ENCODE measurements at places on chromosomes 1 and 21.

DNA sequence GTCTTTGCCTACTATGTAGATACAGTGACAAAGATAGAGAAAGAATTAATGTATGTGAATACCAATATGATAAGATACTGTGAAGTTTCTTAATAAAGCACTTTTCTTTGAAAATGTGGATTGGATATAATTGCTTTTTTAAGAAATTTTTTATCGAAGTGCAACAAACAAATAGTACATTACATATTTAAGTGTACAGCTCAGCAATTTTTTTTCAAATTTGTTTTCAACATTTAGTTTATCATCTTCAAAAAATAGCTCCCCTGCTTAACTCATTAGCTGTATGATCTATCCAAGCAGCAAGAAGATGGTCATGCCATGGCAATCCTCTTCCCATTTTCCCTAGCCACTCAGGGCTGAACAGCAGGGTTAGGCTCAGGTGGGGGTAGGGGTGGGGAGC lies 40.5 kb downstream of the NEK7 start:
- no peak for DNase-seq

- no peak for DNase-seq
Observed at GRCh38 chr1:91653183-91653582, 152.5 kb downstream of the CDC7 start.

GRCh38 chr1:35932941-35933340 lies 2.0 kb downstream of the AGO3 start:
- no peak for DNase-seq

DNA sequence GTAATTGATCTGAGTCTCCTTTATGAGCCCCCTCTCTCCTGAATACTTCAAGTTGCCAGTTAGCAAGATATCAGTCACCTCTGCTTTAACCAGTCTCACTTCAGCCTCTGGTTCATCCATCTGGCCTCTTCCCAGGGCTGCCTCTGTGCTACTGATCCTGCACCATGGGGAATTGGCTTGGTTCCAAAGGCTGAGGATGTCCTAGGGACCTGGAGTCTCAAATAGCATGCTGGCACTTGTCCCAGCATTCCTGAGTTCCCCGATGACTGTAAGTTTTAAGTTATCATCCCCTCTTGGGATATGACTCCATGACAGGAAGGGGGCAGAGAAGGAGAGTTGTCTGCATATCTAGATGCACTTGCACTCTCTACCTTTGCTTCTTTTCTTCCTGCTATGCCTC lies 252.0 kb downstream of the PTBP2 start:
- no peak for DNase-seq

DNA sequence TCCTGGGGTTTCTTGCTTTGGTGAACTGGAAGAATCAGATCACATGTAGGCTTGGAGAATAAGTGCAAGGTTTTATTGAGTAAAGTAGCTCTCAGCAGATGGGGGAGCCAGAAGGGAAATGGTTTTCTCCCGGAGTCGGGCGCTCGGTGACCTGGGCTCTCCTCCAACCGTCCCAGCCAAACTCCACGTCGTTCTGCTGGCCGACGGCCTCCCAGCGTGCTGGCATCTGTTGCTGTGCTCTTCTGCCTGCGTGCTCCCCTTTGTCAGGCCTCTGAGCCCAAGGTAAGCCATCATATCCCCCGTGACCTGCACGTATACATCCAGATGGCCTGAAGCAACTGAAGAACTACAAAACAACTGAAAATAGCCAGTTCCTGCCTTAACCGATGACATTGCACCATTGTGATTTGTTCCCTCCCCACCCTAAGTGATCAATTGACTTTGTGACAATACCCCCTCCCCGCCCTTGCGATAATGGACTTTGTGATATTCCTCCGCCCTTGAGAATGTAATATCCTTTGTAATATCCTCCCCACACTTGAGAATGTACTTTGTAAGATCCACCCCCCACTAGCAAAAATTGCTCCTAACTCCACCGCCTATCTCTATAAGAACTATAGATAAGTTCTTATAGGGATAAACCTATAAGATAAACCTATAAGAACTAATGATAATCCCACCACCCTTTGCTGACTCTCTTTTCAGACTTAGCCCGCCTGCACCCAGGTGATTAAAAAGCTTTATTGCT lies 88.3 kb downstream of the SMYD3 start:
- no peak for DNase-seq

All from stimulated activated CD4-positive, alpha-beta T cell treated with anti-CD3 and anti-CD28 coated beads, Interleukin-2, amount 100 ng/mL, for 4 hours (primary cell).